ENCODE measurements at places on chromosomes 3 and 15.

DNA sequence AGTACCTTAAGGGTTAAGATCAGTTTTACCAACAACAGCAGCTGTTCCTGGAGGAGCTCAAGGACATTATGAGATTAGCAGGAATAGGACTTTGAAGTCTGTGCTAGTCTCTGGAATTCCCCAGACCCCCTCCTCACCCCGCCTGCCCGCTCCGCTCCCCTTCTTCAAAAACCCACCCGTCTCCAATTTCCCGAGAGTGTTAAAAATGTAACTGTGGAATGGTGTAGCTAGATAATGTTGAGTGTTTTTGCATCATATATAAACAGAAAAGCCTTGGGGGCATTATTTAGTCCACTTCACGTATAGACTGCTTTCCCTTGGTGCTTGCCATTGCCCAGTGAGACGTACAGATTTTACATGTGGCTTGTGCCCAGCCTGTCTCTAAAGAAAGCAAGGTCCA, 65.0 kb upstream of the SEMA6D start:
- no peak for DNase-seq

- DNase-seq: no peak
These were observed 50.0 kb downstream of the TRIM42 start for GRCh38 chr3:140727886-140728285.

DNA sequence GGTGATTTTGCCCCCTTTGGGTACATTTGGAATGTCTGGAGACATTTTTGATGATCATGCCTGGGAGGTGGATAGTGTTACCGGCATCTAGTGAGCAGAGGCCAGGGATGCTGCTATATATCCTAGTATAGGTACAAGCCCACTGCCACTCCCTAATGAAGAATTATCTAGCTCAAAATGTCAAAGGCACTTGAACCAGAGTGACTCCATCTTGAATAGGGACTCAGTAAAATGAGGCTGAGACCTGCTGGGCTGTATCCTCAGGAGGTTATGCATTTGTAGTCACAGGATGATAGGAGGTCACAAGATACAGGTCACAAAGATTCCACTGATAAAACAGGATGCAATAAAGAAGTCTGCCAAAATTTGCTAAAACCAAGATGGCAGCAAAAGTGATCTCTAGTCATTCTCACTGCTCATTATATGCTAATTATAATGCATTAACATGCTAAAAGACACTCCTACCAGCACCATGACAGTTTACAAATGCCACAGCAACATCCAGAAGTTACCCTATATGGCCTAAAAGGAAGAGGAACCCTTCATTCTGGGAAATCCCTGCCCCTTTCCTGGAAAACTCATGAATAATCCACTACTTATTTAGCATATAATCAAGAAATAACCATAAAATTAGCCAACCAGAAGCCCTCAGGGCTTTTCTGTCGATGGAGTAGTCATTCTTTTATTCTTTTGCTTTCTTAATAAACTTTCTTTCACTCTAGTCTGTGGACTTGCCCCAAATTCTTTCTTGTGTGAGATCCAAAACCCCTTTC, 40.0 kb upstream of the FAM3D start:
- no peak for DNase-seq

DNA sequence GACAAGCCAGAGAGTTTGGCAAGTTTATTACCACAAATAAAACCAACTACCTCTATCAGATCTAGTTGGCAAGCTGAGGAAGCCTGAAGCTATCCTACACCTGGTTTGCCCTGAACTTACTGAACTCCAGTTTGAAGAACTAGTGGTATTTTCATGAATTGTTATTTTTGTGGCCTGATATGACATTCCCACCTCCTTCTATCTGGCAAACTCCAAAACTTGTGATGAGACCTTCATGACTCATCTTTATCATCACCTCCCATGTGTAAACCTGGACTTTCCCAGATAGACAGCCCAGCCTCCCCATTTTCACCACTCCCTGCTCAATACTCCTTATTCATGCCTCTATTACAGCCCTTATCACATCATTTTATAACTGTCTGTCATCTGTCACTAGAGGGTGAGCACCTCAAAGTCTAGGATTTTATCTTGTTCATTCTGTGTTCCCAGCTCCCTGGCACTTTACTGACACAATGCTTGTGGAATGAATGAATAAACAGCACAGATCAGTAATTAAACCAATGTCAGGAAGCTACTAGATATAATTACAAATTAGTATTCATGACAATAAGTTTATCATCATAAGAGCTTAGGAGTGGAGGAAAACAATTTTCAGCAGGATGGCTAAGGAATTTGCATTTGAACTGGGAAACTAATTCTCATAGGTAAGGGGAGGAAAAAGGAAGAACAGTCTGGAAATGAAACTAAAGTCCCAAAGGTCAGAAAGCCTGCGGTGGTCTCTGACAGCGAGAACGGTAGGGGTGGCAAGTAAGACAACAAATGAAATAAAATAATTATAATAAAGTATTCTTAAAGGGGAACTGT, 13.2 kb upstream of the TRANK1 start:
- DNase-seq: no peak

DNA sequence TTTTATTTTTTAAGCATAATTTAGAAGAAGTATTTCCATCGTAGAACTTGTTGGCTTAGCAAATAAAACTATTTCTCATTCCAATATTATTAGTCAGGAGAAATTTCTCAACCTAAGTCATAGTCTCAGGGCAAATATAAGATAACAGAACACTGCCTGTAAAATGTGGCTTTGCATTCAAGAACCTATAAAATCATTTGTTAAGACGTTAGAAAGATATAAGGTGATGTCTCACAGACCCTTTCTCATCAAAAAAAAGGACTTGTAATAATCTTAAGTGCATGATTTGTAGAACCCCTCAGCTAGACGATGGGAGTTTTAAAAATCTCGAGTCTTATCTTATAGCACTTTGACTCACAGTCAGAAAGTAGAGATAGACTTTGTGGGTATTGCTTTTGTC, 314.7 kb upstream of the CFAP20DC start:
- DNase-seq: no peak

GRCh38 chr3:152177757-152178156, 91.0 kb upstream of the MBNL1 start:
- DNase-seq: no peak

All from nephron progenitor cell (in vitro differentiated cells).